ENCODE measurements at places on chromosomes 13 and 19.

- DNase-seq: no peak
Measured at GRCh38 chr19:13989487-13989886, 16.6 kb downstream of the RFX1 start.

DNA sequence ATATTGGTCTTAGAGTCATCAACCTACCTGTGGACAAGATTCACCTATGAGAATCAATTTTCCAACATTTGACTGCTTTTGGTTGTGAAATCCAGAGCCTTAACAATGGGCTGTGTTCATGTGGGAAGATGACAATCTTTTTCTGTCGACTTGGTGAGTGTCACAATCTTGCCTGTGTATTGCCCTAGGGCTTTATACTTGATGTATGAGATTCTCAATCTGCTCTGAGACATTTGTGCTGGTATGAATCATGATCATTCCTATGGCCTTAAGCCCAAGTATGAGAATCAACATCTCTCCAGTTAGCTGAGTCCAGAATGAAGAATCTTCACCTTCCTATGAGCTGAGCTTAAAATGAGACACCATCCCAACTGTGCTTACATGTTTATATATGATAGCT, 68.7 kb downstream of the ZNF726 start:
- DNase-seq: no peak

DNA sequence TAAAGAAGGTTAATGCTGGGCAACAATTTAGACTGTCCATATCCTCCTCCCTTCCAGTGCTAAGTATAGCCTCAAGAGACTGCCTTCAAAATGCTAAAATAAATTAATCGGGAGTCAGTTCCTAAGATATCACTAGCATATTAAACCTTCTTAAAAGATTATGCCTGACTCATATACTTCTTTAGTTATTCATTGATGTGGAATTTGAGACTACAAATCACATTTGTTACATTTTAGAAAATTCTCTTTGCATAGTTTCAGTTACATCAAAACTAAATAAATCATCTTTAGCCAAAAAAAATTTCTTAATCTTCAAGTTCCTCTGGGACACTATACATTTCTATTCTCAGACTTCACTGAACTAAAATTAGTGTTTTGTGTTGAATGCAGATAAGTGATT, 769.1 kb downstream of the PCDH9 start:
- DNase-seq: no peak

- DNase-seq: no peak
Measured at GRCh38 chr13:59094181-59094580, 1069.5 kb downstream of the DIAPH3 start.

- DNase-seq: no peak
Measured at GRCh38 chr13:98761986-98762616, 9.6 kb upstream of the SLC15A1 start.
